ENCODE measurements at places on chromosomes 2 and 18.

GRCh38 chr2:76019128-76019527, 308.4 kb upstream of the GCFC2 start:
- DNase-seq = no peak

DNA sequence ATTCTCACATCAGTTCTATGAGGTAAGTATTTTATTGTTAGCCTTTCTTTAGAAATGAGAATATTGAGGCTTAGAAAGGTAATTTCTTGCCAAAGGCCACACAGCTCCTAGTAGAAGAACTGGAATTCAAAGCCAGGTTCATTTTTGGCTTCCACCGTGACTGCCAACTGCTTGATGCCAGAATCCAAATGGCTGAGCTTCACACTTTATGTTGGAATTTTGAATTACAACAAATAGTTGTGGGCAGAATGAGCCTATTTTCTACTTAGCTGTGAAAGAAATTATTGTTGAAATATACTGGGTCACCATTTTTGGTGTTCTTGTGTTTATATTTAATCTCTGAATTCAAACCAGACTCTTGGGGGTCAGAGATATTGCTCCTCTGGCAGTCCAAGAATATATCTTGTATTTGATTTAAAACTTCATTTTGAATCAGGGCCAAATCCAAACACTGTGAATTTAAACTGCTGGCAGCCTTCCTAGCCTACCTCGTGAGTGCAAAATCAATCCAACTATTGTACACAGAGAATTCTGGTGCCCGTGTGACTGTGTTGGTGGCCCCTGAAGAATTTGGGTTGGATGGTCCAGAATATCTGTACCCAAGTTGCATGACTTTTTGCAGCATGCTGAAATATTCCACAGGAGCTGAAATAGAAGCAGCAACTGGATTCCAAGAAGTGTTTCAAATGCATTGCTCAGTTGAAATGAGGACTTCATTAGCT, 35.6 kb upstream of the LPIN1 start:
- DNase-seq = no peak

- DNase-seq = no peak
These were observed 162.2 kb upstream of the TACR1 start for GRCh38 chr2:75361486-75361885.

- DNase-seq = no peak
These were observed 303.4 kb upstream of the NRXN1 start for GRCh38 chr2:51335087-51336058.

All from frontal cortex (tissue), 4 donors.